Brain (organoid and tissue), 16 donors: ENCODE measurements at places on chromosomes 2 and 18.

- no peak for DNase-seq
Observed at GRCh38 chr2:11430729-11431128, 35.2 kb downstream of the E2F6 start.

DNA sequence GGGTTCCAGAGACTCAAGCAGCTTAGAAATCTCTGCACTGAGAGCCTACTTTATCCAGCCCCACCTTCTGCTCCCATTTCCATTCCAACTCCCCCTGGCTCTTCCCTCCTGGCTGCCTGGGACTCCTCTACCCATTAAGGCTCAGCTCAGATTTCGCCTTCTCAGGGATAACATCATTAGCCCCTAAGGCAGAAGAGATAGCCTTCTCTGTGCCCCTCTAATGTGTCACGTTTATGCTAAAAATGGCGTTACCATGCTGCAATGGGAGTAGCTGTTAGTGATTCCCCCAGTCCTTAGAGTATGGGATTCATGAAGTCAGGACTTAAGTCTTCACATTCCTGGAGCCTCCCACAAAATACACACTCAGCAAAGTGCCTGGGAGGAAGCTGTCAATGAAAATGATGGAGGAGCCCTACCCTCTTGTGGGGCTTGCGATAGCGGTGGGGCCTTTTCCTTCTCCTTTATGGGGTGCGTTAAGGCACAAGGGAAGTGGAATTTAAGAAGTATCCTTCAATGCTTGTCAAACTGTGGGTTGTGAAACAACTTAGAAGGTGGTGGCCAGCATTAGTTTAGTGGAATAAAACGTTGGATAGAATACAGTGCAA is 144.7 kb upstream of the COPS8 start:
- DNase-seq: no peak

- no peak for DNase-seq
Observed at GRCh38 chr18:10562773-10563160, 36.9 kb downstream of the NAPG start.

DNA sequence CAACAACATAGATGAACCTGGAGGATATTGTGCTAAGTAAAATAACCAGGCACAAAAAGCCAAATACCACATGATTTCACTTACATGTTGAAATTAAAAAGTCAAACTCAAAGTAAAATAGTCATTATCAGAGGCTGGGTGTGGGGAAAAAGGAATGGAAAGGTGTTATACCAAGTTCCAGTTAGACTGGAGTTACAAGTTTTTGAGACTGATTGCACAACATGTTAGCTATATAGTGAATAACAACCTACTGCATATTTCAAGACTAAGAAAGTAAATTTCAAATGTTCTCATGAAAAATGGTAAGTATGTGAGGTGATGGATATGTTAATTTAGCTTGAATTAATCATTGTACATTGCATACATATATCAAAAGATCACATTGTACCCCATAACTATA is 116.8 kb upstream of the HNMT start:
- no peak for DNase-seq

- DNase-seq: no peak
Observed at GRCh38 chr2:58834404-58834803, 593.3 kb upstream of the FANCL start.

DNA sequence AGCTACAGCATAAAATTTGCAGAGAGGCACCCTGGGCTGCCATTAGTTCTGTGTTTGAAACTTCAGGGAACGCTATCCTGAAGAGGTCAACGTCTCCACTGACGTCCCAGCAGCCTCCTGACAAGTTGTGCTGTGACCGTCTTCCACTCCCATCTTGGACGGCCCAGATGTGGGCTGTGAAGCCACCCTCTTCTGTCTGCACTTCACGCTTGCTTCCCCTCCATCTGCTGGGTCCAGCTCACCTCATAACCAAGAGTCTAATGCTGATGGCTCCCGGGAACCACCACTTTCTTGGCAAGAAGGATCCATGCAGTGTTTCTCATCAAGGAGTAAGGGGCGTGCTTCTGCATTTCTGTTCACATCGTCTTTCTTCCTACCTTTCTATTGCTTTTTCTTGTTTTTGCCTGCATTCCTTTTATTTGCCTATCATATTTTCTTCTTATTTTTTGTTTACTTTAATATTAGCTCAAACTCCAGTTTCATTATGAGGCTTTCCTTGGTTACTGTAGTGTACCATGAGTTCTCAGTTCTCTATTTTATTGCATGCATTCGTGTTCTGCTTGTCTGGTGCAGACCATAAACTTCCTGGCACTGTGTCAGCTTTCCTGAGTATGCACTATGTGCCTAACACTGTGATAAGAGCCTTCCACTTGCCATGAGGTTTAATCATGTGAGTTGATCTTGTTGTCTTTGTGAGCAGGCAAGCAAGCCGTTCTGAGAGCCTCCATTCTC is 631.8 kb upstream of the RAB6C start:
- DNase-seq: no peak

DNA sequence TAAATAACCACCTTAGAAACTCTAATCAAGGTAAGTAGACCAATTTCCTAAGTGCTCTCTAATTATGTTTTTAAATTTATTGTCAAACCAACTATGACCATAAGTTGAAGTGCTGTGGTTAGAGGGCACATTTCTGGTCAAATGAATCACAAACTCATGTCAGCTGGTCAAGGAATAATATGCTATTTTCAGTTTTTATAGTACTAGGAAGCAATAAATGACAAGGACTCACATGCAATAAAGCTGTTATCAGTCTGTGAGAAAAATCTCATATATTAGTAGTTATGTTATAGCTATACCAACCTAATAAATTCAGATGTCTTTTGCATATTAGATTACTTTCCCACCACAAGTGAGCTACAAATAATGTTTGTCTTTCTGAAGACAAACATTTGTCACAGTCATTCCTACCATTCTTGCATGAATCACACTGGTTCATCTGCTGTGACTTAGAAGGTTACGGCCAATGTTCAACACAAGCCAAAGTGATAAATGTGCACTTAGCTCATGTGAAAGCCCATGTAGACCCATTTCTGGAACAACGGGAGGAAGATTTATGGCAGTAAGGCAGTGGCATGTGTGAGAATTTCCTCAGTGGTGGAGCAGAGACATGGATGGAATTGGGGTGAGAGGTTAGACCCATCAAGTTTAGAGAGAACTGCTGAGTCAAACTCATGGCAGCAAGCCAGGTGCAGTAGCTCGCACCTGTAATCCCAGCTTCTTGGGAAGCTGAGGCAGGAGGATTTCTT is 27.4 kb upstream of the CCNYL1 start:
- DNase-seq: no peak

DNA sequence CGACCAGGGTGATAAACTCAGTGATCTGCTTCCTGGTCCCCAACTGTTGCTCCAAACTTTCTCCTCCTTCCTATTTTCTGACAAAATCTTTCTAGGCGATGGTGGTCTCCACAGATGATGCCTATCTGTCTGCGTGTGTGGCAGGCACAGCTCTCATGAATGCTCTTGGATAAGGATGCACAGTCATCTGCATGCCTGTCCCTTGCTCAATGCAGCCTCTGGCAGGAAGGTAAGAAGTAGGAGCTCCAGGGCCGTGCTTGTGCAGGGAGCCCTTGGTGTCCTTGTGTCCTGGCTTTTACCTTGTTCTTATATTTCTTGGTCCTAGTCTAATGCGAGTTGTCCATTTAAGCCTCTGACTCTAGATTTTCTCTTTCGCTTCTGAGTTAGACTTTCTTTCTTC is 57.5 kb downstream of the INSIG2 start:
- no peak for DNase-seq

- no peak for DNase-seq
Observed at GRCh38 chr2:71798266-71799012, 345.1 kb downstream of the DYSF start.

DNA sequence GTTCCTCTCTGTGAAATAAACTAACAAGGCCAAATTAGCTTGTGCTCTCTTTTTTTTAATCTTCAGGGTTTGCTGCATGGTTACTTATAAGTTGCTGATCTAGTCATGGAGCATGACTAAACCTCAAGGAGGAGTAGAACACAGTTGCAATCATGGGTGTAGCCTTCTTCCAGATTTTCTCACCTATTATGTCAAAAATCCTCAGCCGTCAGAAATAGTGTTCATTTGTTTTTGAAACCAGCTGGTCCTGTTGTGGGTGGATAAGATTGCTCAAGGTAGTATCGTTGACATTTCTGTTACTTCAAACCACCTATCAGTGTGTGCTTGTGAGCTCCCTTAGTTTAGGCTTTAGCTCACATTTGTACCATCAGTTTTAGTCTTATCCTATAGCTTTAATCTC is 11.2 kb downstream of the RELCH start:
- DNase-seq: no peak

DNA sequence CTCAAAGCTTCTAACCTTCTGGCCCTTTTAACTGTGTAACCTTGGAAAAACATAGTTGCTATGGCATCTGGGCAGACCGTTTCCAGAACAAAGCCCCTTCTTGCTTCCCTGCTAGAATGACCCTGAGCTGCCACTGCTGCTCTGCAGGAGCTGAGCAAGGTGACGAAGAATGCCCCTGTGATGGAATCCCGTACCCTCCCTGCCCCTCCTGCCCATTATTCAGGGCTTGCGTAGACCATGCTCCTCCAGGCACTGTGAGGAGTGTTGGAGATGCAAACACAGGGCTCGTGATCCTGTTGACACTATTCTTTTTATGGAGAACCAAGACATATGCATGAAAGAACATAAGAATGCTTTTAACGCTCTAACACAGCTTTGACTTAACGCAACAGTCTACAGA is 191.1 kb downstream of the CDH2 start:
- peak; percentile 42 for DNase-seq

GRCh38 chr18:65326805-65327204 is 424.0 kb upstream of the CDH7 start:
- no peak for DNase-seq

DNA sequence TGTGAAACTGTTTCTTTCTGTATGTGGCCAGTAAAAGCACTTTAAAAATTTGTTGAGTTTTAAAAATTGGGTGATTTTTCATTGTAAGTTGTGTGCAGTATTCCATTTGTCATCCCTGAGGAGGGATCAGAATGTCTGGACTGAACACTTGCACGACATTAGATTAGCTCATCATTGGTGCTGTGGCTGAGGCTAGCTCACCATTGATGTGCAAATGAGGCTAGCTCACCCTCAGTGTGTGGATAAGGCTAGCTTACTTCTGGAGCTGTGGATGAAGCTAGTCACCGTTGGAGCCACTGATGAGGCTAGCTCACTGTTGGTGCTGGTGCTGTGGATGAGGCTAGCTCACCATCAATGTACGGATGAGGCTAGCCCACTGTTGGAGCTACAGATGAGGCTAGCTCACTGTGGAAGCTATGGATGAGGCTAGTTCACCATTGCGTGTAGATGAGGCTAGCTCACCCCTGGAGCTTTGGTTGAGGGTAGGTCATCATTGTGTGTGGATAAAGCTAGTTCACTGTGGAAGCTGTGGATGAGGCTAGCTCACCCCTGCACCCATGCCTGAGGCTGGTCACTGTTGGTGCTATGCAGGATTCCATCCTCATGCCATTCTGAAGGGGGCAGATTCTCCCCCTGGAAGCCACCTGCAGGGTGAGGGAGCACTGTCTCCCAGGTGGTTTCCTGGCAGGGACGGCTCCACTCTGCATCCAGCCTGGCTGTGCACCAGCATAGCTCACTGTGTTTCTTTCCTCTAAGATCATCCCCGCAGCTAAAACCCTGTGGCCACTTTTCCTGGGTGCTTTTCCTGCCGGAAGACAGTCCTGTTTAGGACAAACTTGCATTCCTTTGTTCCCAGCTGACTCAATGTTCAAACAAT is 101.1 kb downstream of the TWIST2 start:
- no peak for DNase-seq

DNA sequence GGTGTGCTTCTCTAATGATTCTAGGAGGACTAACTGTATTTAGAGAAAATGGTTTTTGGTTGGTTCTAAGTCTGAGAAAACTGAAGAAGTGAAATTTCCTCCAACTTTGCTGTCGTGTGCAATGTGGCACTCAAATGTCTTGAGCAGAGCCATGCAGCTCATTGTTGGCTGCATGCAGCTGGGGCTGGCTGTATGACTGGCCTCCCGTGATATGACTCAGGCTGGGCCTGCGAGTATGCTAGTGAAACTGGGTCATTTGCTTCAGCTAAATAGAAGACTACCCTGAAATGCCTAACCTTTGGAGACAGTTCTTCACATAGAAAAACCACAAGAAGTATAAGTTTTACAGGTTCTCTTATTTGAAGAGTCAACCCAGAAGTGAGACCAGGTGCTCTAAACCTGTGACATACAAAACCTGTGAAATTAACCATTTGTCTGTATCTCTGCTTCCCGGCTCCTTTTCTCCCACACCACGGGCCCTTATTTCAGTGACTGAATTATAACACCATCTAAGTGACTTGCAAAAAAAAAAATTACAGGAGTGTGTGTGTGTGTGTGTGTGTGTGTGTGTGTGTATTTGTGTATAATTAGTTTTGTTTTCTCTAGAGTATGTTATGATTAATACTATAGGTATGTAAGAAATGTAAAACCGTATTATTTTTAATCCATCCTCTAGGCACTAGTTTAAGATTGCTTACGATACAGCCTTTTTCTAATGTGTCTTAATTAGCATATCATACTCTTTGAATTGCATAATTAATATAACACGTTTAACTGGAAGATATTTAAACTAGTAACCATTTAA is 15.9 kb downstream of the POLI start:
- DNase-seq: no peak

DNA sequence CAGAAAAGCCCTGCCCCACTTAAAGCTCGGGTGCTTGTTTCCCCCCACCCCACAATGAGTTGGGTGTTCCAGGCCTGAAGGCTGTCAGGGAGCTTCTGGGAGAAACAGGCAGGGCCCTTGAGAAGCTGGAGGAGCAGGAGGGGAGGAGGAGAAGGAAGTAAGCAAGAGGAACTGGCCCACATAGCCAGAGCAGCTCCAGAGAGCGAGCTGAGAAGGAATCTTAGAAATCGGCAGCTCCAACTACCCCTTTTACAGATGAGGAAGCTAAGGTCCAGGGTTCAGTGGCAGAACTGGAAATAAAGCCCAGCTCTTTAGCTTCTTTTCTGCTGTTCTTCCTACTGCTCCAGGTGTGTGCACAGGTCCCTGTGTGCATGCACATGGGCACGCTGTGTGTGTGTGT is 12.7 kb upstream of the KCNK3 start:
- no peak for DNase-seq
